ENCODE measurements at places on chromosomes 5 and 9. TPM values are rescaled to one million over a fixed set of nuclear protein-coding genes. Genes with fewer than 3 reads are reported as not detected.

LEAP2 gene
- 4.0 TPM for total RNA-seq

PCDHB2 gene
- 0.09 TPM for total RNA-seq

SMIM3 gene
- 20.4 TPM for total RNA-seq

COL5A1 gene
- 0.07 TPM for total RNA-seq

APBA1 gene
- total RNA-seq = 6.2 TPM

TNC gene
- total RNA-seq = 0.14 TPM

EIF4EBP3 gene
- total RNA-seq = 6.7 TPM

PCDHGB2 gene
- 1.0 TPM for total RNA-seq

TCF7 gene
- total RNA-seq = 30.8 TPM

HSD17B3 gene
- not detected for total RNA-seq

DMRTA1 gene
- not detected for total RNA-seq

PHAX gene
- total RNA-seq = 34.6 TPM

PCDHB11 gene
- total RNA-seq = not detected

ADAMTS12 gene
- total RNA-seq = not detected

PFN3 gene
- total RNA-seq = not detected

CCDC152 gene
- total RNA-seq = 6.3 TPM

NR4A3 gene
- 2.3 TPM for total RNA-seq

FAM78A gene
- total RNA-seq = 101 TPM

CCDC187 gene
- total RNA-seq = not detected

GDNF gene
- not detected for total RNA-seq
